ENCODE measurements at places on chromosomes 6 and 20.

DNA sequence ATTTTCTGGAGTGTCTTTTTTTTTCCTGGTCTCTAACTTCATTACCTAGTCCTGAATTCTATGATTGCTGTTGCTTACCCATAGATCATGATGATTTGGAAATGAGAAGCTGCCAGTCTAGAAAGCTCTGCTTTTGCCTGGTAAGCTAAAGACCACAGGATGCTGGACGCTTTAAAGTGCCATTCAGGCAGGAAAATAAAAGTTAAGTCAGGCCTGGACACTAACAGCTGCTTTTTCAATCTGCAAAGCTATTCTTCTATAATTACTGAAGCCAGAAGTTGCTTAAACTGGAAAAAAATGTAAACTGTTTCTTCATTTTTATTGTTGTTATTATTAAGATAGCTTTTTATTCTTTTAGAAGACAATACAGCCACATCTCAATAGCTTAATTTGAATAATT lies 129.8 kb upstream of the SPACA1 start:
- no peak for DNase-seq

GRCh38 chr6:111661541-111662061 lies 55.9 kb upstream of the TRAF3IP2 start:
- DNase-seq = no peak

GRCh38 chr6:125550892-125551291 lies 198.5 kb upstream of the HEY2 start:
- no peak for DNase-seq

- peak; percentile 31 for DNase-seq
These were observed 702 bp upstream of the TNFAIP3 start for GRCh38 chr6:137866200-137866913.

DNA sequence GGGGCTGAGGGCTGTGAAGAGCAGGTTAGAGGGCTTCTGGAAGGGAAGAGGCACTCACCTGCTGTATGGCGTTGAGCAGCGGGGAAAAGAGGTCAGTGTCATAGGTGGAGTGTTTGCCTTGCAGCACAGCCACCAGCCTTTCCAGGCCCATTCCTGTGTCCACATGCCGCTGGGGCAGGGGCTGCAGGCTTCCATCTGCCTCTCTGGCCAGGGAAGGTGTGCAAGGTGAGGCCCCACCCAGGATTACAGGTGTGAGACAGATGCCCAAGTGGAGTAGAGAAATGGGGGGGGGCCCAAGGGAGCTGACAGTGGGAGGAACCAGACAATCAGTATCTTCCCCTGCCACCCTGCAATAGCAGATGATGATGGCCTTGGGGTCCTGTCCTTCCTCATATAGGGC lies 2.9 kb downstream of the AARS2 start:
- no peak for DNase-seq

DNA sequence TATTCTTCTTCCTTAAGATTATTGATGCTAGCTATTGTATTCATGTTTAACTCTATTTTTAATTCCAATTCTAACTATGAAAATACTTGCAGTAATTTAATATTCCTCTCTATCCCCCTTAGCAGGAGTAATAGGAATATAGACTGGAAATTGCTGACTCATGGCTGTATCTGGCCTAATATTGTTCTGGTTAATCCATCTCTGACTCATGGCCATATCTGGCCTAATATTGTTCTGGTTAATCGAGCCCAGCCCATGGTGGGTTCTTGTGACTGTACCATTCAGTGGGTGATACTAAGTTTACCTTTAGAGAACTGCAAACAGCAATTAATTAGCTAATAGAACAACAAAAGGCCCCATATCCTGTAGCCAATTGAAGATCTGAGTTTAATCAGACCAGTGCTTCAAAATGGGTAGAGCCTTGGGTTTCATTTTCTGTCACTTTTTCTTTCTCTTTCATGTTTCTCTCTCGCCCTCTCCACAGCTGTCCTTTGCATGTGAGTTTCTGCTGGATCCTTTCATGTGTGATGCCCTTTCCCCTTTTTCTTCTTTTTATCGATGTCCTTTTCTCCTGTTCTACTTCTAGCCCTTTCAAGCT lies 50.6 kb downstream of the SLC22A3 start:
- no peak for DNase-seq

DNA sequence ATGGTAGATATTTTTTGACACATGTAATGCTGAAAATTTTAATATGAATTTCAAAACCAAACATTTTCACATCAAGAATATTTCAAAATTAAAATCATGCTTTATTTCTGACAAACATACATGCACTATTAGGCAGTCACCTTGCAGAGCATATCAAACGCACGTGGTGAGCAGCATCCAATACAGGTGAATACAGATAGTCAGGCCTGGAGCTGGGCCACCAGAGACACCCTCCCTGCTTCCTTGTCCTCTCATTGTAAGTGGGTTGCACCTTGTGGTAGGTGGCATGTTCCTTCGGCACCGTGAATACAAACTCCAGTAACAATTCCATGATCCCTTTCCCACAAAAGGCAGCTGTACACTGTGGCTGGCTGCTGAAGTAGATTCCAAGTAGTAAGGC lies 8.9 kb downstream of the REV3L start:
- DNase-seq = no peak
